ENCODE measurements at places on chromosomes 6 and 20.

- no peak for DNase-seq
Measured at GRCh38 chr6:119065382-119065781, 13.1 kb downstream of the FAM184A start.

DNA sequence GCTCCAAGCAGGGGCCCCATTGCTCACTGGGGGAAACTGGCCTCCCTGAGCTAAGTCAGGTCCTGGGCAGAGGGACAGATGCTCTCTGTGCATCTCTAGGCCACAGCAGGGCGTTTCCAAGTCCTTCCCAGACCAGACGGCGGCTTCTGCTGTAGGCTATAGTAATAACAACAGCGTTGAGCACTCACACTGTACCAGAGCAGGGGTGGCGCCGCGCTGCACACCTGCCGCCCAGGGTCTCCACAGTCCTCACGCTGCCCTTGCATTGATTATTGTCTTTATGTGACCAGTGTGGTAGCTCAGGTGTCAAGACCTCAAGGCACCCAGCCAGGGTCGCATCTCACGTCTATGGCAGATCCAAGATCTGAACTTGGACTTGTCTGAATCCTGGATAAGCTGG lies 14.9 kb upstream of the CCN5 start:
- DNase-seq = no peak

GRCh38 chr20:37417617-37418467 lies 71.9 kb downstream of the SRC start:
- DNase-seq = no peak

GRCh38 chr6:43122146-43122545 lies 46.0 kb downstream of the PTK7 start:
- no peak for DNase-seq

DNA sequence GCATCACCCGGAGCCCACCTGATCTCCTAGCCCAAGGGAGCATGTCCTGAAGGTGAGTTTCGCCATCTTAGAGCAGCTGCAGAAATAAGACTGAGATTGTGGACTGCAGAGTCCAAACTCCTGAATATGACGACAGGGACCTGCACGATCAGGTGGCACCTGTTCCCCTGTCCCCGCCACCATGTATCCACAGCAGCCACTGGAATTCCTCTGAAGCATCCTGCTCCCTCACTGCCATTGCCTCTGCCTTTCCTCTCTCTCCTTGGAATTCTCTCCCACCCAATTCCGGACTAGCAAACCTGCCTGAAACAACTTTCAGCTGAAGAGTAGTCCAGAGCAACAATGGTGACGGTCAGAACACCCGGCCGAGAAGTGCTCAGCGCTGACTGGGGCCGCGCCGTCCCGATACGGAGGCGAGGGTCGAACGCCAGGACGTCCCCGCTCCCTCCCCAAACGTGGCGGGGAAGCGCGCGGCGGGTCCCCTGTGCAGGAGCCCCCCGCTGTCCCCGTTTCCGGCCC lies 694 bp upstream of the FAM120B start:
- no peak for DNase-seq

DNA sequence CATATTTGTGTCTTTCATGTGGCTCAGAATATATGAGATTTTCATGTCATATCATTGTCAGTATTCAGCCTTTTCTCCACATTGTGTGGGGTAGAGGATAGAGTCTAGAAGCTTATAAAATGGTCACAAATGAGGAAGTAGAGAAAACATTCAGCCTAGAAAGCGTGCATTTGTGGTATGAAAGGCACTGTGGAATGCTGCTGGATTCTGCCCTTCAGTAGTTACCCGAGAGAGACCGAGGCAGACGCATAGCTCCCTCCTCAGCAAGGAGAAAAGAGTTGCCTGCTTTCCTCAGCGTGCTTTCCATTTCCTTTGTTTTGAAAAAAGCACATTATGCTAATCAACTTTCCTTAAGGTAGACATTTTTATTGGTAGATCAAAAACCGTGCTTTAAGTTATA lies 28.7 kb downstream of the MYB start:
- DNase-seq = no peak

Data from CD4-positive, alpha-beta T cell treated with Interleukin-4 for 1 hour (primary cell).